CD4-positive, CD25-positive, alpha-beta regulatory T cell (primary cell): ENCODE measurements at places on chromosomes 3 and 15. TPM values are rescaled to one million over a fixed set of nuclear protein-coding genes. Genes with fewer than 3 reads are reported as not detected.

DNA sequence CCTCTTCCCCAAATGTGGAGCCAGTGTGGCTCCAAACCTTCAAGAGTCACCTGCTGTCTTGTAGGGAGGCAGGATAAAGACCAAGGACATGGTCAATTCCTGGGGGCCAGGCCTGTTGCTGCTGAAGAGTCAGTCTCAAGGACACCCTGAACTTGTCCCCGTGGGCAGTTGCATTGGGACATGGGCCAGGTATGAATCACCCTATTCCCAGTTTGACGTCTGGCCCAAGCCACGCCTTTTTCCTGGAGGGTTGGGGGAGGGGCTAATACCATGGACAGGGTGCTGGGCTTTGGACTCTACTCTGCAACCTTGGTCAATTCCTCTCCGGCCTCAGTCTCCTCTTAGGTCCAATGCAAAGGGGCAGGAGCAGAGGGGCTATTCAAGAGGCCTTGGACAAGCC lies 10.4 kb downstream of the ATP2B2 start:
- no peak overlapping the region for H3K27ac ChIP-seq
- H3K4me3 ChIP-seq, result no peak overlapping the region
- H3K4me1 ChIP-seq, result no peaks in the 10 kb centered on the region
- no peaks in the 10 kb centered on the region for H3K36me3 ChIP-seq

- no peak overlapping the region for H3K27ac ChIP-seq
- H3K36me3 ChIP-seq, result no peaks in the 10 kb centered on the region
- peaks cover 11% of the 10 kb centered on the region for H3K4me1 ChIP-seq
Measured at GRCh38 chr3:189121092-189121491, 50.7 kb upstream of the TPRG1 start.

DNA sequence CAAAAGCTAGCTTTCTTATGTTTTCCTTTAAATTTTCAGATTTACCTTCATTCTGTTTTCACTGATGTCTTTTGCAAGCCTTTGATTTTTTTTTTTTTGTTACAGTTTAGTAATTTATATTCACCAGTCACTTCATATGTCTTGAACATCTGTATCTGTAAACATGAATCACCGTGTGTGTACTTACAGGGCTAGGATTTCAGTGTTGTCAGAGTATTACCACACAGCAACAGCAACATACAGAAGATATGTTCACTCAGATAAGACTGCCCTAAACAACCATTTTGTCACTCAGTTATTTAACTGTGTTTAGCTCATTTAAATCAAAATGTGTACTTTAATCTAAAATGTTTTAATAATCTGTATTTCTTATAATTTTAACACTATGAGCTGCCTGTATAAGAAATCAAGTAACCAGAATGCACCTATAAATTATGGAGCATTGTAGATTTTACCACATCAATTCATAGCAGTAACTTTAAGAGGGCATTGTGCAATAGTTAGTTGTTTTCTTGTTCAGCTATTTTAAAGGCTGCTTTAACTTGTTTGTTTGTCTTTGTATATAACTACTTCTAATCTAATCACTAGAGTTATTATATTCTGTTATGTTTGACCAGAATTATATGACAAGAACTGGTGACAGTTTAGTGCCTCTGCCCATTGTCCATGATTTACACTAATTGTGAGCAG lies 50.4 kb downstream of the GHSR start:
- H3K27ac ChIP-seq, result no peak overlapping the region
- H3K27me3 ChIP-seq, result no peaks in the 10 kb centered on the region
- no peaks in the 10 kb centered on the region for H3K36me3 ChIP-seq
- no peaks in the 10 kb centered on the region for H3K4me1 ChIP-seq

GRCh38 chr3:166764698-166765318 lies 615.3 kb downstream of the ZBBX start:
- H3K27ac ChIP-seq, result no peak overlapping the region
- H3K27me3 ChIP-seq, result no peaks in the 10 kb centered on the region
- H3K4me3 ChIP-seq, result no peak overlapping the region
- no peaks in the 10 kb centered on the region for H3K4me1 ChIP-seq
- DNase-seq, result no peak

LNP1 gene
- 0.74 TPM for total RNA-seq

DNA sequence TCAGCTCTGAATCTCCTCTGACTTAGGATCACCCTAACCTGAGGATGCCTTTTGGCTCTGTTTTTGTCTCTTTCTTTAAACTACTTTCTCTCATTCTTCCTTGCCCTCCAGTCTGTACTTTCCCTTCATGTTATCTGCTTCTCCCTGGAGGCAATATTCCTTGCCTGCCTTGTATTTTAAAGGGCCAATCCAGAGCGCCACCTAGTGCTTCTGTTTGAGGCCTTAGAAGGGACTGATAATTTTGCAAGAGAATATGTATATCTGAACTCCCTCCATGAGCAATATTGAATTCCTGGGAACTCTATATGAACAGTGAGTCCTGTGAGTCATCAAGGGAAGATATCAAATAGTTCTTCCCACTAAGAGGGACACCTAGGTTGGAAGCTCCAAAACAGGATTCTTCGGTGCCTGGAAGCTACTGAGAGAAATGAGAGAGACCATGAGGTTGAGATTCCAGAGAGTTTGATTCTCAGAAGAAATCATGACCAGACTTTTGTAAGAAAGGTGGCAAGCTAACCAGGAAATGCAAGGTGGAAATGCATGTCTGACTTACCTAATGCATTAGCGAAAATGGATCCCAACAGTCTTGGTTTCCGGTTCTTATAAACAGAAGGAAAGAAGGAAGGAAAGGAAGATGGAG lies 203.8 kb upstream of the CD96 start:
- no peak overlapping the region for H3K27ac ChIP-seq
- no peak overlapping the region for H3K4me3 ChIP-seq
- H3K27me3 ChIP-seq, result no peaks in the 10 kb centered on the region
- no peaks in the 10 kb centered on the region for H3K4me1 ChIP-seq
- DNase-seq, result no peak
- no peaks in the 10 kb centered on the region for H3K36me3 ChIP-seq

LMAN1L gene
- not detected for total RNA-seq

DNA sequence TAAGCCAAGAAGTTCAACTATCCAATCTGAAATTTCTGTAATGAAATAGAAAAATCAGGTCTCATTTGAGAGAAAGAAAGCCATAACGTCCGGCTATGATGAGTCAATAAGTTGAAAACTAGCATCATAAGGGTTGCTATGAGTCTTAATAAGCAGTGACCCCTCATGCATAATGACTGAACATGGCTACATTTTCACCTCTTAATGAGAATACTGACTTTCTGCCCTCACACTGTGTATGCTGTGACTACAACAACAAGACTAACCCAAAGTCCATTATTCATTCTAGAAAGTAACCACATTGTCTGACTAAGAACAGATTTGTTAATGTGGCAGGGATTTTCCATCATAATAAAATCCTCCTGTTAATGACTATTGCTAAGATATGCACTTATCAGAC lies 884.0 kb upstream of the CADM2 start:
- H3K27me3 ChIP-seq, result no peaks in the 10 kb centered on the region
- H3K36me3 ChIP-seq, result no peaks in the 10 kb centered on the region
- no peak for DNase-seq
- no peak overlapping the region for H3K4me3 ChIP-seq
